ENCODE measurements at places on chromosomes 12 and 14.

GRCh38 chr14:72308967-72309485 lies 376.8 kb downstream of the RGS6 start:
- no peak for DNase-seq

- no peak for DNase-seq
Observed at GRCh38 chr12:40164034-40164433, 58.2 kb upstream of the SLC2A13 start.

DNA sequence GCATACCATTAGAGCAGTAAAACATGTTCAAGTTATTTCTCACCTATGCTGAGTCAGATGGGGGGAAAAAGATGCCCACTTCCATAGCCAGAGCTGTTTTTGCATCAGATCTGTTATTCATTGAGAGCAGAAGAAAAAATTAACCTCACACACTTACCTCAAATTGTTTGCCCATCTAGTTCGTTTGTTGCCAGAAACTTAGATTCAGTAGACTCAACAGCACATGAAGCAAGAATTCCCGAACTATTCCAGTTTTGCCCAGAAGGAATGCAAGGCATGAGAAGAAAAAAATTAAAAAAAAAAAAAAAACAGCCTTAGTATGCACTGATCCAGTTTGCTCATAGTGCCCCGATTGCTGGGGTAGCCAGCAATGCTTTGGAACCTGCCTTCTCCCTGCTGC lies 12.4 kb upstream of the DPF3 start:
- DNase-seq: no peak

DNA sequence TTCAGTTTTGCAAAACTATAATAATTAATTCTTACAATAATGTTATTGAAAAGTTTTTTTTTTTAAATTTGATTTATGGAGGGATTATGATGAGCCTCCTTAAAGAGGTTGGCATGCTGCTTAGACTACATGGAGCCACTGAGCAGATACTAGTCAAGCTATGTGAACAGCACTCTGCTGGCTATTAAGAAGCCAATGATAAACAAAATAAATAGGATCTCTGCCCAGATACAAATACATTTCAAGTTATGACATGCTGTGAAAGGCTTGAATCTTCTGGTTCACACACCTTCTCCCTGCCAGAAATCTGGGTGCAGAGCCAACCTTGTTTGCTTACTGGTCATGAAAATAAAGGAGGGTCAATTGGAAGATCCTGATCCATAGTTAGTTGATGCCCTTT lies 107.4 kb upstream of the NAV3 start:
- DNase-seq: no peak

DNA sequence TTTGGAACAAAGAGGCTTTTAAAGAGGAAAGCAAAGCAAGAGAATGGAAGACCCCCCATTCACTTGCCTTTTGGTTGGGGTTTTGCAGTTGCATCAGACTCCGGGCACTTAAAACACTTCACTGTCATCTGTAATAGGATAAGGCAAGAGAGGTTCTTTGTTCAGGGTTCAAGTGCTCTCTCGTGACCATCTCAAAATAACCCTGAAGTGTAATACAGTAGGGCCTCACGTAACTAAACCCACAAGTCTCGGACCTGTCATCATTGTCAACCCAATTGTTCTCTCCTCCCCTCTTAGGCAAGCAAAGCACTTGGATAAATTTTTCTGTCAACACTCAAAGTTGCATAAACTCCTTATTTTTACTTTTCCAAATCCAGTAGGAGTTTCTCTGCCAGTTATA lies 26.9 kb upstream of the MYBPC1 start:
- no peak for DNase-seq

DNA sequence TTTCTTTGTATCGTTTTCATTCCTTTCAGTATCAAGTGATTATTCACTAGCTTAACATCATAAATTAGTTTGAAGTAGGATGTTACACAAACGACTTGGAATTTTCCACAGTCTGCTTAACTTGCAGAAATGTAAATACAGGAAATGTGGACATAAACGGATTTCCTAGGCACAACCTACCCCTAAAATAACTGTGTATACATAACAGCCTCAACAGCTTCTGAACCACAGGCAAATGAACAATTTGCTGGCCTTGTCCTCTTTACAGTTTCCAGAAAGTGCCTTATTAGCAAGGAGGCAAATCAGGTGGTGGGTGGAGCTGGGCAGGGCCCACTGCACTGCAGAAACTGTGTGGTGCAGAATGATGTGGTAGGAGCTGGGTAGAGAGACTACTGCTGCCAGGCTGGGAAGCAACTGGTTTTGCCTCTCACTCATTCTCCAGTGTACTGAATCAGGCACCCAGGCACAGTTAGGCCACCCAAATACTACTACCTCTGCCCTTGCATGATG lies 14.1 kb downstream of the DRAM1 start:
- DNase-seq: no peak

DNA sequence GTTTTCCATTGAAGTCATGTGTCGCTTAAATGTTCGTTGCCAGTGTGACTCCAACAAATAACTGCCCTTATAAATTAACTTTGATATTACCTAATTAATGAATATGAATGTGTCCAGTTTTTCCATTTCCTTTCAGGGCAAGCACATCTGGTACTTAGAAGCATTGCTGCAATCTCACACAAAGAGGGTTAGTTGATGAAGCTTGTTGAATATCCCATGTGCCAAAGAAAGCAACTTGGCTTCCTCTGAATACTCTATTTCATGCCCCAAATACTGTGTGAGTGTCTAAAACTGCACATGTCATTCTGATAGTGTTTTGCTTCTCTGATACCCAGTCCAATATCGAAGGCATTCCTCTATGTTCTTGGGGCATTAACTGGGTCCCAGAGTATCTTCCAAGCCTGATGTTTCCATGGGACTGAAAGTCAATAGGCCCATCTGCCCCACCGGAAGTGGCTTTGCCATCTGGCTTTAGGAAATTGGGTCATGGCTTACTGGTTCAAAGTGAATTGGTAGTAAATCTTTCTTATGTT lies 75.8 kb upstream of the CNTN1 start:
- peak; percentile 3 for DNase-seq

DNA sequence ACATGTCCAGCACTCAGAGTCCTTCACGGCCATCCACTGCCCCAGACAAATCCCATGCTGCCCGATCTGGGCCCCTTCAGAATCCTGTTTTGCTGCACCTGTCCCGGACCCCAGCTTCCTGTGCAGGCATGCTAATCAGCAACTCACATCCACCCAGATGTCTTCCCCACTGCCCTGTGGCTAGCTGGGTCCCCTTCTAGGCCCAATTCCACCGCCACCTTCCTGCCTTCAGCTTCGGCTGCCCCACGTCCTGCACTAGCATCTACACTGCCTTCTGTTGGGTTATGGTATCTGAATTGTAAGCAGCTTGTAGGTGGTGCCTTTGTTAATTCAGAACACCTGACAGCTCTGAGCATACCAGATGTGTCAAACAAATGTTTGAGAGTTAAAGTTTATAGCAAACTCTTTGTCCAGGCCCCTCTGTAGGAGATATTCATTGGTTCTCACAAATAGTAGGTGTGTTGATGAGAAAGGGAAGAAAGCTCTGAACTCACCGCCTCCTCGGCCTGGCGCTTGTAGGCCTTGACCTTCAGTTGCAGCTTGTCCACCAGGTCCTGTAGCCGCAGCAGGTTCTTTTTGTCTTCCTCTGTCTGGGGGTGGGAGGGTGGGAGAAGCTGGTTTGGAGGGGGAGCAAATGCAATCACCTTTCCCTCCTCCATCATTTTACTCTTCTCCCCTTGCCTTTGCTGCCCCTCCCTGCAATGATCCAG lies 6.0 kb downstream of the CMTM5 start:
- no peak for DNase-seq

DNA sequence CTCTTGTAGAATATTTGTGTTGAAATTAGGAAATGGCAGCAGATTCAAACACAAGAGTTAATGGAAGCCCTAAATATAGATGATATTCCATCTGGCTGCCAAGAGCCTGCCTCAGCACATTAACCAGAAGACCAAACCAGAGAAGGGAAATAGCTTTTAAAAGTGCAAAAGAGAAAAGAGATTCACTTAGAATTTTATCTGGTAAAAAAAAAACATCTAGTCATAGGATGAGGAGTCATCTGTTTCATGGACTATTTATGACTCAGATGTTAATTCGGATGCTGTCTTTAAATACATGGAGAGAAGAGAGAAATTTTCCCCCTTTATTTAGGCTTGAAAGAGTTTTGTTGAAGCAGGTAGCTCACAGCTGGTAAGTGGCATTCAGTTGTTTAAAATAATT lies 201.6 kb upstream of the NUDT4 start:
- no peak for DNase-seq

DNA sequence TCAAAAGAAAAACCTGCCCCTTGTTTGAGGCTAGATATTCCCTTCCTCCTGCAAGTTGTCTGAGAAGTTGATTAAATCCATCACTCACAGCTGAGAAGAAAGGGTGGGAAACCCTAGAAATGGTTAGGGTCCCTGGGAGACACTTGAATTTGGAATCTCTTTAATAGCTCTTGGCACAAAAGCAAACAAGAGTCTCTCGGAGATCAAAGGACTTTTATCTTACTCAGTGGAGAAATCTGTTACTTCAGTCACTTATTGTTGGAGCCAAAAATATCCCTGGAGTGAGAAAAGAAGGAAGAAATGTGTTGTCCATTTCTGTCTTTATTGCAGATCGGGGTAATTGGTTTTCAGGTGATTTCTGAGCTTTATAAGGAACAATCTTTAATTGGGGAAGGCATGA lies 47.0 kb downstream of the TMEM132C start:
- no peak for DNase-seq

GRCh38 chr14:75612157-75612556 lies 33.7 kb downstream of the FLVCR2 start:
- DNase-seq: no peak

DNA sequence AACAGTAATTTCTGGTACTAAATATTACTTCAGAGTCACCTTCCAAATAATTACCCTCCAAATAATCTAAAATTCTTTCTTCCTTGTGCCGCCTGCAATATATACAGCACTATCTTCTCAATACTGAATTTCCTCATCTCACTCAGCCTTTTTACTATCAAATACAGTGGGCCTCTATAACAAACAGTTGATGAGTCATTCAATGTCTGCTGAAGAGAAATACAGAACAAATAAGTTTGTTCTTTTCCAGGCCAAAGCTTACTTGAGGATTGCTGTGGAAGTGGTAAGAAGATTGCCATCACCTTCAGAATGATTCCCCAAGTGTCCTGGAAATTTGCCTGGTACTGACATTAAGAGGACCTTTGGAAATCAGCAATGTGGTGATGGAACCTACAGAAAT lies 218.2 kb upstream of the ARHGAP5 start:
- DNase-seq: no peak

GRCh38 chr12:114342656-114343055 lies 63.3 kb downstream of the TBX5 start:
- no peak for DNase-seq

GRCh38 chr12:64937452-64937851 lies 113.0 kb downstream of the TBC1D30 start:
- DNase-seq: no peak

GRCh38 chr12:1977109-1977508 lies 27.1 kb downstream of the DCP1B start:
- no peak for DNase-seq

DNA sequence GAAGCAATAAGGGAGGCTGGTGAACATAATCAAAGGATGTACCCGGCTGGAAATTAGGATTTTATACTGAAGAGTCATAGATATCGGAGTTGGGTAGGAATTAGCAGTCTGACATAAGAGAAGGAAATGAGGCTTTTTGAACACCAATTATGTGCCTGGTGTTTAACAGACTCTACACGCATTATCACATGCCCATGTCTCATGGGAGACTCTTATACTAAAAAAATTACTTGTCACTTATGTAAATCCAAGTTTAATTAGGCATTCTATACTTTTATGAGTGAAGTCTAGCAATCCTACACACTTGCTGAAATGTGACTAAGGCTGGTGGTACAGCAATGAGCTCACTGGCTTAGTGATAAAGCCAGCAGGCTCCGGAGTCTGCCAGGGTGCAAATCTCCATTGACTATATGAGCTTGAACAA lies 93.5 kb downstream of the NUAK1 start:
- DNase-seq: no peak

GRCh38 chr12:12474931-12475795 lies 87.5 kb downstream of the DUSP16 start:
- no peak for DNase-seq

DNA sequence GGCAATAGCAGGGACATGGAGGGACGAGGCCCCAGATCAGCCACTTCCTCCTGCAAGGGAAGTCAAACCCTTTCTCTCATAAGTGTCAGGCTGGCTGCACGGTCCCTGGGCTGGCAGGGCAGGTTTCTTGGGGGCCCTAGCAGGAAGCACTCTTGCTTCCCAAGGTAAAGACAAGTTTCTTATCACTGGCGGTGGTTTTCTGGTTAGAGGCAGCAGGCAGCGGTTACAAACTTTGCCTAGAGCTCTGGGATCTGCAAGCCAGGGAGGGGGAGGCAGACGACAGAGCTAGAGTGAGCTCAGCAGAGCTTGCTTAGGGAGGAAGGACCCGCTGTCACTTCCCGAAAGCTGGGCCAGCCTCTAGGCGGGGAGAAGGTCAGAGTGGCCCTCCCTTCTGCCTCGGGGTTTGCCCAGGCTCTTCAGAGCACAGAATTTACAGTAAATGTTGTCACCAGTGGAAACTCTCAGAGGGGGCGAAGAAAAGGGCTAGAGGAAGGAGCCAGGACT lies 20.4 kb downstream of the BATF start:
- no peak for DNase-seq

DNA sequence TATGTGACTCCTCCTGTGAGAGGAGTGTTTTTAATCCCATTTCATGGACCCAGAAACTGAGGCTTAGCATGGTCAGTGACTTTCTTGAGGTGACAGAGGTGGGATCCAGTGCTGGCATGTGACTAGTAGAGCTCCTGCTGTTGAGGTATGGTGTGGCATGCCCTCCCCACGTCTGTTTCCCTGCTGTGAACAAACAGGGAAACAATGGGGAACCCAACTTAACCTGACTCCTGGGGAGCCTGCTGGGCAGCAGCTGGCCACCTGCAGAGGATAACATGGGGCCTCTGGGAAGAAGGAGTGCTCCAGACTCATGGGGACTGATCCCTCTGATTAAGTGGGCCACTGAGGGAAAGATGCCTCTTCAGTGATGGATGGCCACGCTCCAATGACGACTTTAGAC lies 114.0 kb downstream of the BEGAIN start:
- no peak for DNase-seq

DNA sequence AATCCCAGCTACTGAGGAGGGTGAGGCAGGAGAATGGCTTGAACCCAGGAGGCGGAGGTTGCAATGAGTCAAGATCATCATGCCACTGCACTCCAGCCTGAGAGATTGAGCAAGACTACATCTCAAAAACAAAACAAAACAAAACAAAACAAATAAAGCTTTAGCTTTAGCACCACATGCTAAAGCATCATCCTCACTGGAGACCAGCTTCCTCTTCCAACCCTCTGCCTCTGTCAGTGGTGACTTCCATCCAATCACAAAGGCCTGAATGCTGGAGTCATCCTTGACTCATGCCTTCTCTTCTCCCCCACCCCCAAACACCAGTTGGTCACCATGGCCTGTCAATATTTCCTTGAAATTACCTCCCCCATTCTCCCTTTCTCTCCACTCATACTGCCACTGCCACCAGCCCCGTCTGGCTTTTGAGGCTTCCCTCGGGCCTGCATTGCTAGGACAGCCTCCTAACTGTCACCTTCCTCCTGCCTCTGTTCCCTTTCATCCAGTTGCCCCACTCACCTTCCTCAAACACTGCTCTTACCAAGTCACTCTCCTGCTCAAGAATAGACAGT lies 1.4 kb downstream of the ZNF385A start:
- peak; percentile 62 for DNase-seq

GRCh38 chr12:62736596-62736995 lies 198.4 kb downstream of the PPM1H start:
- DNase-seq: no peak

Measured in C1 segment of cervical spinal cord (tissue), 14 donors.